ENCODE measurements at places on chromosomes 5 and 9.

DNA sequence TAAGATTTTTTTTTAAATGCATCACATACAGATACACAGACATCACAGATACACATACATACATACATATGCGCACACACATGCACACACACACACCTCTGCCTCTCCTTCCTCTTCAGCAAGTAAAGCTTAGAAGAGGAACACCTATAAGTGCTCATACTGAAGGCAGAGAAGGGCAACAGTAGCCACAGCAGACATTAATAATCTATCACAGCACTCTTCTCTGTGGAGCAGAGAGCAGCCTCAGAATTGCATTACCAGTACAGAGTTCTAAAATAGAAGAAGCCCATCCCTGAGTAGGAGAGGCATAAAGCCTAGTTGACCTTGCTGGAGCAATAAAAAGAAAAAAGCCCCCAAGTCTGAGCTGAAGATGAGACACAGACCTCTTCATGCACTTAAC, 110.6 kb downstream of the MLLT3 start:
- DNase-seq, result no peak

GRCh38 chr9:120570296-120570695, 9.7 kb downstream of the CDK5RAP2 start:
- no peak for DNase-seq

GRCh38 chr5:179763215-179763945, 30.4 kb upstream of the LTC4S start:
- peak; percentile 10 for DNase-seq

DNA sequence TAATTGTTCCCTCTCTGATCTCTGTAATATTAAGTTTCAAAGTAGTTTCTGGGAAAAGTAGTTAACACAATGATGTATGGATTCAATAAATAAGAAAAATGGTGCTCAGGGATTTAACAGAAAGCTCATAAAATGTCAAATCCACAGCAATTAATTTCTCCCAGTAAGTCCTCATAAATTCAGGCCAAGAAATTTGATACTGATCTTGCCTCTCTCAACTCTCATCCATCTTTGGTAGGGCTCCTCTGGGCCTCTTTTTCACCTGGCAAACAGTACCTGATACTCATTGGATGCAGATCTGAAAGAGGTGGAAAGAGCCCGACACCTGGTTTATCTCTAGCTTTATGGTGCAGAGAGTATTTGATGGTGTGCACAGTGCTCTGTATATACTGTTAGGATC, 106.1 kb downstream of the STK32A start:
- no peak for DNase-seq

DNA sequence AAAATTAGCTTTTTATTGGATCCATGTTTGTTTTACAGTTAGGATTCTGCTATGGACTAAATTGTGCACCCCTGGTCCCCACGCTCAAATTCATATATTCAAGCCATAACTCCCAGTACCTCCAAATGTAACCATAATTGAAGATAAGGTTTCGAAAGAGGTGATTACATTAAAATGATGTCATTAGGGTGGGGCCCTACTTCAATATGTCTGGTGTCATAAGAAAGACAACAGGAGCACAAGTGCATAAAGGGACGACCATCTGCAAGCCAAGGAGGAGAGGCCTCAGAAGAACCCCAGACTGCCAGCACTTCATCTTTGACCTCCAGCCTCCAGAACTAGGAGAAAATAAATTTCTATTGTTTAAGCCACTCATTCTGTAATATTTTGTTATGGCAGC, 7.4 kb upstream of the HNRNPA0 start:
- no peak for DNase-seq

GRCh38 chr9:121574774-121575519, 75.3 kb upstream of the GGTA1 start:
- no peak for DNase-seq

DNA sequence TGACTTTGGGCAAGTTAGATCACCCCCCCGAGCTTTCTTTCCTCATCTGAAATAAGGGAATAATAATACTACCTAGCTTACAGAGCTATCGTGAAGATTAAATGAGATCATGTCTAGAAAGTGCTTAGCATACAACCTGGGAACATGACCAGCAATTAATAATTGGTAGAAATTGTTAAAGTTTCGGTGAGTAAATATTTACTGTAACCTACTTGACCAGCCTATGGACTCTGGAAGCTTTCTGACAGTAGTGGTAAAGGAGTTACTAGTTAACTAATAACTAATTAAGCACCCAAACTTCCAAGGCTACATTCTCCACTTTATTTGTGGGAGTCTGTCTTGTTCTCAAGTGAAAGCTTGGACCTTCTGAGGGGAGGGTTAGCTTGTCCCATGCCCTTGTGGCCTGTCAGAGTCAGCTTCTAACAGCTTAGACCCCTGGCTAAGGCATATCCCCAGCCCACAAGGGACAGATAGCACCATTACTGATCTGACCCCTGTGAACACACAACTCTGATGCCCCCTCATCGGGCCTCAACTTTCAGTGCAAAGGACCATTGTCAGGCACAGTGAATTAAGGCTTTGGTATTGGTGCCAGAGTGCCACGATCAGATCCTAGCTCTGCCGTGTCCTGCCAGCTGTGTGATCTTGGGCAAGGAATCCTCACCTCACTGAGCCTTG, 58.7 kb upstream of the SAP30L start:
- DNase-seq, result no peak

DNA sequence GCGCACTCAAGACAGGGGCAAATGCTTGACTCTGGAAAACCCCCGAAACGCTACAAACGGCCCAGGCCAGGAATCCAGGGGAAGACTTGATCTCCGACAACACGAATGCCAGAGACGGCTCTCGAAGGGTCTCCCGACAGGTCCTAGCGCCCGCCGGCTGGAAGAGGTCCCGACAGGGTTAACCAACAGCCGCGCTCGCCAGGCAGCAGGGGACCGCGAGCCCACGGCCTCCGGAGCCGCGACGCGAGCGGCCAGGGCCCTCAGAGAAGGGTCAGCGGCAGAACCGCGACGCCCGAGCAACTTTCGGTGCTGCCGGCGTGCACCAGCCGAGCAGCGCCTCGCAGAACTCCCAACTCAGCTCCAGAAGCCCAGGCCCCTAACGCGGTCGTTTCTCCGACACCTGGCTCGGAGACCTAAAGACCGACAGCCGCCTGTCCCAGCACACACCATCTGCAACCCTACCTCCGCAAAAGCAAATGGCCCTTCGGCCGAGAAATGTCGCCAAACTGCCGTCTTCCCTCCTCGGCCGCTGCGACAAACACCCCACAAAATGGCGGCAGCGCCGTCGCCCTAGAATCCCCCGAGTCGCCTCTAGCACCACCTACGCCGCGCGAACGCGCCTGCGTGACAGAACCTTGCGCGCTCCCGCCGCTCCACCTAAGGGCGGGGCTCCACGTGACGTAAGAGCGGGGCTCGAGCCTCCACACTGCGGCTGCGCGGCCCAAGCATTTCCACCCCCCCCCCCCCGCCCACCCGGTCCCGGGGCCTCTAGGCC, at the start of gene CLK4:
Gene CLK4 (minus strand): TSS at position 567 of the 775 bp plus-strand sequence. CDS start 3,634 bp downstream, outside the sequence.
- peak; percentile 97 for DNase-seq

DNA sequence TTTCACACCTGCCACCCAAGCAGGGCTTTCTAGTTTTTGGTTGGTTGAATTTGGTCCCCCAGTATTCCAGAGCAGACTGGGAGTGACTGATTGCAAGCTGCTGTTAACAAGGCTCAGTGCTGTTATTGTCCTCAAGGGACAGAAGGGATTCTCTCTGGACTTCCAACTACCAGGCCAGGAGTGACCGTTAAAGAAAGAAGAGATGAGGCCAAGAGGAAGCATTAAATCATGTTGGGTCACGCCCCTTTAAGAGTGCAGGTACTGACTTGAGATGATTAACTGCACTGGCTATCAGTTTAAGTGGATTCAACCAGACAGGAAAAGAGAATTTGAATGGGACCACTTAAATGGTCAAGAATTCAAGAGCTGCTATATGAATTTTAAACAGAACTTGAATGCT, 220.8 kb upstream of the PCSK5 start:
- DNase-seq, result no peak

DNA sequence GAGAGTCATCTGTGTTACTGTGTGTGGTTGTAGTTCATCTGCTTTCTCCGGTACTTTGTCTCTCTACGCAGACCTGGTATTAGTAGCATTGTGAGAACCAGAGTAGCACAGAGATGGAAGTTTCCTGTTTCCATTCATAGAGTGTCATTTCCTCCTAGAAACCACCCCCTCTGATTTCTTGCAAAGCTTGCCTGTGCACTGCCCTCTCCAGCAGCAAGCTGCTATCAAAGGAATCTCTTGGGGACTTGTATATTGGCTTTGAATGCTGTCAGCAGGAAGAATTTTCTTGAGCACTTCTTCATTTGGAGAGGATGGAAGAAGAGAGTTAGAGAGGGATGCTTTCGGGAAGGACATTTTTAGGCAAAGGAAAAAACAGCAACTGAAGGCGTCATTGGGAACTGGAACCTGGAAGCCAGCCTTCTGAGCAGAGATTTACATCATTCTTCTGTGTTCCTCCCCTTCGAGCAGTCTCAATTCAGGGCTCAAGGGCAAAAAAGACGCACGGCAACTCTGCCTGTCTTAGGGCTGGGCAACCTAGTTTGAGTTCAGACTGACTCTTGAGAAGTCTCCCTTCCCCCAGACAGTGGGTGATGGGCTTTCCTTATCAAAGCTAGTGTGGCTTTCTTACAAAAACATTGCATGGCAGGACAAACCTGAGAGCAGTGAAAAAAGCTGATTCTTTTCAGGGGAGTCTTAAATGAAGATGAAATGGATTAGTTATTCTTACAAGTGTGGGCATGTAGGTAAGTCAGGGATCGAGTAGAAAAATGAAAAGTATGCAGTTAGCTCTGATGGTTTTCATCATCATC, 226.3 kb downstream of the AOPEP start:
- DNase-seq, result no peak

DNA sequence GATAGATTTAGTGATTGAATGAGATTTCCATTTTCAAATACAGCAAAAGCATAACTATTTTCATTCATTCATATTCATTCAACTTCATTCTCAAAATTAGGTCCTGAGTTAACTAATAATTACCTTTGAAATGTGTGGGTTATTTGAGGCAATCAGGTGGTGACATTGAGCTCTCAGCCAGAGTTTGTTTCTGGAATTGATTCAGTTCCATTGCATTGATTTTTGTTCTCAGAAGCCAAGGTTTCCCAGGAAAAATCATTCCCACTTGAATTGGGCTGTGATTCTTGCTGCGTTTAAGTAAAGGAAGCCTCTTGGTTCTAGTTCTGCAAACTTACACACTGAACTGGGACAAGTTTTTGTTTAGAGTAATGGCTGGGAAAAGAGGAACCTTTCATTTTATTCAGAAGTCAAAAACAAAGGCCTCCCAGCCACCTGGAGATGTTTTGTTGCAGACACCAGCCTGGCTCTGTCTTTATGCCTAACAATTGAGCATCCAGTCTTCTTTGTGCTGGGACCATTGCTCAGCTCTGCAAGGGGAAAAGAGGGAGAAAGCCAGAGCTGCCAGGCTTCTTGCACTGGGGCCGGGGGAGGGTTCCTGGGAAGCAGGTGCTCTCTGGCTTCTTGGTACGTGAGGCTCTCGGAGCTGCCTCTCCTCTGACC, 198.6 kb downstream of the TRIO start:
- DNase-seq, result no peak

GRCh38 chr5:138841531-138841930, 33.6 kb downstream of the LRRTM2 start:
- no peak for DNase-seq

GRCh38 chr5:2744485-2744884, 7.0 kb downstream of the IRX2 start:
- DNase-seq, result no peak

DNA sequence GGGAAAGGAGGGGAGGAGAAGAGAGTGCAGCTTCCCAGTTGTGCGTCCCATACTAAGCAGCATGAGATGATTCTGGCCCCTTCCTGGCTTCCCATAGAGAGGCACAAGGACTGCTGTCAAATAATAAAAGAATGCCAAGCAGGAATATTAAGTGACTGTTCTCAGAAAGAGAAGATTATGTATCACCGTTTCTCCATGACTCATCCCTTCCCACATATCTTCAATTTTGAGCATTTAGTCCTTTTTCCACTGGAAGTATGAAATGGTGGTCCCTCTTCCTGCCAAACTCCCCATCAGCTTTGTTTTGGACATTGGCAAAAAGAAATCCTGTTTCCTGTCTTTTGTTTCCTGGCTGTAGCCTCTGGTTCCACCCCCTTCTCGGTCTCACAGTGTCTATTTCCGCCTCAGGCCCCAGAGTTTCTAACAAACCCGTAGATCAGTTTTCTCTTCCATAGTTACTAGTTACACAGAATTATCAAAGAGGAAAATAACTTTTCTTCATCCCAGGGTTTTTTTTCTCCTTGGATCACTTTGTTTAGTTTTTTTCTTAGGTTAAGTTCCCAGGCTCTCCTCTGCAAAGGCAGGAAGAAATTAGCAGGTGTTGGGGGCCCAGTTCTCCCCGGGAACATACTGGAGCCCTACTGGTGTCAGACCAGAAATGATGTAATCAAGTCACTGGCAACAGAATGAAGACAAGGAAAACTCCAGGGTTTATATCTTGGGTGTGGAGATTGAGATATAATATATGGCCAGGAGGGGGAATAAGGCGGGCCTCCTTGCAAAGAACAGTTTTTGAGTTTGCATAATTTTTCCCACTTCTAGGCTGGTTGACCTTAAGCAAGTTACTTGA, 26.4 kb upstream of the ARHGAP26 start:
- no peak for DNase-seq

- no peak for DNase-seq
Observed at GRCh38 chr9:15307523-15307841, 466 bp upstream of the TTC39B start.

DNA sequence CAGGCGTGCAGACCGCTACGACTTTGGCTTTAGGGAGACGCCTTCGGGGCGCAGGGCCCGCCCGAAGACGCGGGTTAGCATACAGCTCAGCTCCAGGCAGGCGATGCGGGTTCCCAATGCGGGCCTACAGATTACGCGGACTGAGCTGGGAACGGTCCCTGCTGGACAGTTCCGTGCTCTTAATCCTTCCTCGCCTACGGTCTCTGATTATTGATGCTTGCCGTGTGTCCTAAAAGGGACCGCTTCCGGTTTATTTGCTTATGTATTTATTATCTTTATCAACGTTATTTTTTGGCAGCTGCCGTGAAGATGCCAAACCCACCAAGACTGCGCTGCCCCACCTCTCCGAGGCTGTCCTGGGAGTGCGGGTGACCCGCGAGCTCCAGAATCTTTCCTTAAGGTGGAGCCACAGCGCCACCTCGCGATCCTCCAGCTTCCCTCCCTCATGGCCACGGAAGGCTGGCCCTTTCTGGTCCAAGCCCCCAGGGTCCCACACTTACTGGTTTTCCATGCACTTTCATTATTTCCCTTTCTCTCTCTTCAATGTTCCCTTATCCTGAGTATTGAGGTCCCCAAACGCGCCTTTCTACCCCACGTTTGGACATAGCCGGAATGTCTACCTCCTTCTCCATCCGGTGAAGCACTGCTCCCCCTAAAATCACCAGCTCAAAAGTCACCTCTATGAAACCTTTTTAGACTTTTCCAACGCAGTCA, 7.0 kb upstream of the EBF1 start:
- DNase-seq, result peak; percentile 47

DNA sequence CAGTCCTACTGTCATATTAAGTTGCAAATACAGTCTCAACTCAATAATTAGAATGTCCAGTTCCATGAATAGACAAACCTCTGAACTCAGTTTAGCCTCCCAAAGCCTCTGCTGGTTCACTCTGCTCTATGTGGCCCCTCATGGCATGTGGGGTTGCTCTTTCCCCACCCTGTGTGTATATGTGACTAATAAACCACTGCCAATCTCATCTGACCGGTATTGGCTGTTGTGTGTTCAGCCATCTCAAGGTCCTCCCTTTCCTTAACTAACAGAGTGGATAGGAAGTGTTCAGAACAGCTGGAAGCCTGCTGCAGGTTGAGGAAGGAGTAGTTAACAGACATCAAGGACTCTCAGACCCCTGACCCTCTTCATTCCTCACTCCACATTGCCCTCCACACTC, 55.3 kb downstream of the IL33 start:
- no peak for DNase-seq

All from activated T-helper 1 cell treated with anti-CD3 and anti-CD28 coated beads, Interleukin-2, amount 50 U/mL, for 16 hours (primary cell).